Natural killer cell treated with Interleukin-12 subunit alpha and Interleukin-12 subunit beta and Interleukin-15 and Interleukin-18, amount 100 ng/mL, for 72 hours (primary cell): ENCODE measurements at places on chromosomes 7 and 10. TPM values are rescaled to one million over a fixed set of nuclear protein-coding genes. Genes with fewer than 3 reads are reported as not detected.

GRCh38 chr7:26664274-26664673 is 200.1 kb downstream of the SKAP2 start:
- no peak for DNase-seq

DNA sequence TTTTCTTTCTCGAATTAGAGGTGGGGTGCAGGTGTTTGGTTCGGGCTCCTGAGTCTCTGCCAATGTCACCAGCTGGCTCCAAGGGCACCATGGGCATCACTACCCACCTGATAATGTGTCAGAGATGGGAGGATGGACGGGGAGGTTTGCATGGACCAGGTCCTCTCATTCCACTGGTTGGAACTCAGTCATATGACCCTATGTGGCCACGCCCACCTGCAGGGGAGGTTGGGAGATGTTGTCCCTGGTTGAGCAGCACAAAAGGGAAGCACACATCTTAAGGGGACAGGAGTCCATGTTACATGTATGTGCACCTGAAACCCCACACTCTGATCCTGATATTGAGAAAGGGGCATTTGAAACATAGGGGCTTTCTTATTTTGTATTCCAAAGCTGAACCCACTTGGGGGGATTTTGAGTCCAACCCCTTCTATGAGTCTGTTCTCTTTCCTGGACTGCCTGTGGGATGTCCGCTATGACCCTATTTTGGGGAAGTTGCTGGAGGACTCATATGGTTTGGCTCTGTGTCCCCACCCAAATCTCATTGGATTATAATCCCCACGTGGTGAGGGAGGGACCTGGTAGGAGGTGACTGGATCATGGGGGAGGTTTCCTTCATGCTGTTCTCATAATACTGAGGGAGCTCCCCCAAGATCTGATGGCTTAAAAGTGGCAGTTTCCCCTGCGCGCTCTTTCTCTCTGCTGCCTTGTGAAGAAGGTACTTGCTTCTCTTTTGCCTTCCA is 66.9 kb upstream of the BAIAP2L1 start:
- no peak for DNase-seq

DNA sequence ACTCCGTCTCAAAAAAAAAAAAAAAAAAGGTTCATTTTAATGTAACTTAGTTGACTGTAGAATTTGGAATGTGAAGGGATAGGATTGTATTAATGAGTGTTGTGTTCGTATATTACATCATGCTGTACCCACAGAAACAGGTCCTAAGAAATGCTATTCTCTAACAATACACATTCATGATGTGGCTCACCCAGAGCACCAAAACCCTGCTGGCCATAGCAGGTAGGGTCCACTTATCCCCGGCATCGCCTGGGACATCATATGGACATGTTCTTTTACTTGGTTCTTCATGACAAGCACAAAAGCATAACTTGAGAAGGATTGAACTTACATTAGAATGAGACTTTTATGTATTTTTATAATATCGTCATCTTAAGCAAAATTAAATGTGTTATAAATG is 241.5 kb downstream of the CACNB2 start:
- no peak for DNase-seq

DNA sequence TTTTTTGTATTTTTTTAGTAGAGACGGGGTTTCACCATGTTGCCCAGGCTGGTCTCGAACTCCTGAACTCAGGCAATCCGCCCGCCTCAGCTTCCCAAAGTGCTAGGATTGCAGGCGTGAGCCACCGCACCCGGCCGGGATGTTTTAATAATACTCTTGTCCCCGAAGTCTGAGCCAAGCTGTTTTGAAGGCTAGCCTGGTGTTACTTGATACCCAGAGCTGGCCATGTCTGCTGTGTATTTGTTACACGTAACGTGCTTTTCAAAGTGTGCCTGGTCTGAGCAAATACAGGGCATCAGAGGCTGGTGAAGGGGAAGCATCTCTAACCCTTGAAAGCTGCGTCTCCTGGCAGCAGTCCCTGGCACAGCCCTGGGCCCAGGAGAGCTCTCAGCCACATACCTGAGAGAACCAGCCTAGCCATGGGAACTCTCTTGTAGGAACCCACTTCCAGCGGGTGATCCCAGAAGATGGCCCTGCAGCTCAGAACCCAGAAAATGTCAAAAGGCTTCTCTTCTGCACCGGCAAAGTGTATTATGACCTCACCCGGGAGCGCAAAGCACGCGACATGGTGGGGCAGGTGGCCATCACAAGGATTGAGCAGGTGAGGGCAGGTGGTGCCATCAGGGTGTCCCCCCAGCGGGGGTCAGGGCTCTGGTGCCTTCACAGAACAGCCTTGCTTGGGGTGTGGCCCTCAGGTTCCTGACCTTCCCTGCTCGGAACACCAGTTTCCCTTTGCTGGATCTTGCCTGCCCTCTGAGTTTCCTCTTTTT is 41.7 kb upstream of the ZMIZ2 start:
- DNase-seq = no peak

- no peak for DNase-seq
Observed at GRCh38 chr7:95066737-95067530, 159.5 kb downstream of the PPP1R9A start.

Gene ICA1
- 0.31 TPM for total RNA-seq

Gene FRMPD2
- total RNA-seq = not detected

Gene PRSS1
- not detected for total RNA-seq

Gene JMJD1C
- 39.2 TPM for total RNA-seq
